ENCODE measurements at places on chromosomes 4 and X. TPM values are rescaled to one million over a fixed set of nuclear protein-coding genes. Genes with fewer than 3 reads are reported as not detected.

SYTL4 gene
- 14.4 TPM for total RNA-seq

NUP62CL gene
- 0.96 TPM for total RNA-seq

YY2 gene
- total RNA-seq, result 2.2 TPM

TAF7L gene
- total RNA-seq, result not detected

POF1B gene
- 0.33 TPM for total RNA-seq

TRIM61 gene
- total RNA-seq, result 0.94 TPM

AKAP4 gene
- total RNA-seq, result not detected

VSIG1 gene
- total RNA-seq, result not detected

PCDH19 gene
- total RNA-seq, result 4.2 TPM

CXorf58 gene
- total RNA-seq, result not detected

GRCh38 chrX:140967036-140967435, 35.4 kb upstream of the SPANXB1 start:
- H3K4me1 ChIP-seq, result no peaks in the 10 kb centered on the region
- no peak overlapping the region for H3K27ac ChIP-seq
- H3K36me3 ChIP-seq, result no peaks in the 10 kb centered on the region
- no peak for DNase-seq

GRCh38 chr4:74772783-74773182, 21.5 kb downstream of the BTC start:
- no peak overlapping the region for H3K27ac ChIP-seq
- no peaks in the 10 kb centered on the region for H3K36me3 ChIP-seq
- H3K4me1 ChIP-seq, result peaks cover 6% of the 10 kb centered on the region
- no peaks in the 10 kb centered on the region for H3K27me3 ChIP-seq
- DNase-seq, result no peak

DNA sequence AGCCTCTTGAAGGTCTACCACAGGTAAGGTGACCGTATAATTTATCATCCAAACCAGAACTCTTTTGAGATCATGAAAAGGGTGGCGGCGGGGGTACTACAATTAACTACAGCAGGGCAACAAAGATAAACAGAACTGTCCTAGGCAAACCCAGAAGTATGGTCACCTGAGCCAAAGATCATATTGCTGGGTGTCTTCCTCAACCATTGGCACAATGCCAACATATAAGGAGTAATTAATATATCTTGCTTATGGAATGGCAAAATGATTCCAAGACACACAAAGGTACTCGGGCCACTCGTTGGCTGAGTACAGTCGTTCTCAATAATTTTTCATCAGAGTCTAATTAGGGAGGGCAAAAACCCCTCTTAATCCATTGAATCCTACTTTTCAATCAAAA, 273.3 kb downstream of the QDPR start:
- no peaks in the 10 kb centered on the region for H3K4me1 ChIP-seq
- no peak overlapping the region for H3K4me3 ChIP-seq
- H3K36me3 ChIP-seq, result no peaks in the 10 kb centered on the region
- H3K27me3 ChIP-seq, result no peaks in the 10 kb centered on the region

DNA sequence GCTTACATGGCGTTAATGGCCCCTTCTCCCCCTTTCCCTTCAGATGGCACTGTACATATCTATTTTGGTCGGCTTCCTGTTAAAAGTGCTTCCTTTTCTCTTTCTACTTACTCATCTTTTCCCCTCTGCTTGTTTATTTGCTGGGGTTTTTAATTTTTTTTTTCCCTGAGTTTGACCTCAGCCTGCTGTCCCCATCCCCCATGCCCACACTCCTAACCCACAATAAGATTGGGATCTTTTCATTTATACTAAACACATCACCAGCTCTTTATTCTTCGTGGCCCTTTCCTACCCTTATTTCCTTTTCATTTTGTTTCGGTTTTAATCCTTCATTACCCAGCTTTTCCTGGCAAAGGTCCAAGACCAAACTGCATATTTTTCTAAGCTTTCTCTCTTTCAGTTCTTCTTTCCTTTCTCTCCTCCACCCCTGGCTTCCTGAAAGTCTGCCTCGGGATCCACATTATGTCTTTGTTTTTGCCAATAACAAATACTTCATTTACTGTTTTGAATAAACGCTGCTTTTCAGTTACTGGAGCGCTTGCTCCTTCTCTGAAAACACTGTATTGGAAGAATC, 152.0 kb upstream of the USP9X start:
- H3K4me3 ChIP-seq, result peak overlapping the region; percentile 59
- no peaks in the 10 kb centered on the region for H3K4me1 ChIP-seq
- DNase-seq, result no peak
- H3K27ac ChIP-seq, result no peak overlapping the region

- no peak for DNase-seq
- no peaks in the 10 kb centered on the region for H3K27me3 ChIP-seq
- H3K4me1 ChIP-seq, result peaks cover 3% of the 10 kb centered on the region
Measured at GRCh38 chrX:122119361-122119760, 1064.7 kb upstream of the GRIA3 start.

- no peaks in the 10 kb centered on the region for H3K36me3 ChIP-seq
- no peak for DNase-seq
- no peak overlapping the region for H3K4me3 ChIP-seq
- peaks cover 2% of the 10 kb centered on the region for H3K27me3 ChIP-seq
- no peaks in the 10 kb centered on the region for H3K4me1 ChIP-seq
Measured at GRCh38 chr4:16860516-16860915, 37.9 kb downstream of the LDB2 start.

GRCh38 chrX:39900777-39901170, 197.0 kb downstream of the BCOR start:
- peaks cover 3% of the 10 kb centered on the region for H3K4me1 ChIP-seq
- no peak overlapping the region for H3K4me3 ChIP-seq
- no peaks in the 10 kb centered on the region for H3K27me3 ChIP-seq

DNA sequence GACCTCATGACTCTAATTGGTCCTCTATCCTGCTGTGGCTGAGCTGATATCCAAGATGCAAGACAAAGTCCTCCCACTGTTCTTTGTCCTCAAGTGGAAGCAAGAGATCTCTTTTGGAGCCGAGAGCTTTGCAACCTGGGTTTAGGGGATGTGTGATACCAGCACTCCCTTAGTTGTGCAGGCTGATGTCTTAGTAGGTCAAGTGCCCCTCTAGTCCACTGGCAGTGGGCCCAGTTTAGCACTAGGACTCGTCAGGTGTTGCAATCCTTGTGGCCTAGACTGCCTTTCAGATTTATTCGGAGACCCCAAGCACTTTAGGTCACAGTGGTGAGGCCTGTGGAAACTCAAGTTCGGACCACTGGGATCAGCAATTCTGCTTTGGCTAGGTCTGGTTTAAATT, 64.0 kb downstream of the GPRASP3 start:
- no peak for DNase-seq
- H3K27me3 ChIP-seq, result no peaks in the 10 kb centered on the region
- H3K36me3 ChIP-seq, result no peaks in the 10 kb centered on the region
- no peak overlapping the region for H3K4me3 ChIP-seq
- no peak overlapping the region for H3K27ac ChIP-seq

DNA sequence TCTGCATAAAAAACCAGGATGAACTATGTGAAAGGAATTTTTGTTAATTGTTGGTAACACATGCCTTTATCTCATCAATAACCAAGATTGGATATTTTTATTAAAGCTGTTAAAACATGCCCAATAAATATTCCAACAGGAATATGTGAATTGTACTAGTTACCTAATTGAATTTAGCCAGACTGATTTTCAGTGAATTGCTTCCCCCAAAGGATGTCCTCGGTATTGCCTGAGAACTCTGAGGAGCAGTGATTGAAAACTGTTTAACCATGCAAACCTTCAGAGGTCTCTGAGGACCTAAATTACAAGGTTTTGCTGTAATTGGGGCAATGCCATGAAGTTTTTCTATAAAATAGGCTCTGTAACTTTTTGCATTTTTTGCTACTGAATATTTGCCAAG, 66.6 kb downstream of the BLTP1 start:
- H3K4me1 ChIP-seq, result no peaks in the 10 kb centered on the region
- no peaks in the 10 kb centered on the region for H3K27me3 ChIP-seq
- H3K36me3 ChIP-seq, result peaks cover 3% of the 10 kb centered on the region
- DNase-seq, result no peak

- H3K36me3 ChIP-seq, result no peaks in the 10 kb centered on the region
- H3K27me3 ChIP-seq, result no peaks in the 10 kb centered on the region
- no peak overlapping the region for H3K27ac ChIP-seq
Measured at GRCh38 chr4:126775485-126776106, 857.2 kb upstream of the INTU start.

DNA sequence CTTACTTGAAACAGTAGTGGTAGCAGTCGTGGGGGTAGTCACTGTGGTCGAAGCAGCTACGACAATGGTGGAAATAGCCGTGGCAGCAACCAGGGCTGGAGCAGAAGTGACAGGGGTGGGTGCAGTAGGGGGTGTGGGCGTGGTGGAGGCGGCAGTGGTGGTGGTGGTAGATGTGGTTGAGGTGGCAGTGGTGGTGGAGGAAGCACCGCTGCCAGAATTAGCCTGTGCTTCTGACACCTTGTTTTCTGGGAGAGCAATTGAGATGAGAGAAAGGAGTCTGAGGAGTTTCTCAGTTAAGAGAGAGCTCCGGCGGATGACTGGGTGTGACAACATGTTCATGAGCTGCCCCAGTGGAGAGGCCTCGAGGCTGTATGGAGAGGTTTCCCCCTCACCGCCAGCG, 113.5 kb upstream of the HSD17B10 start:
- no peak overlapping the region for H3K27ac ChIP-seq
- H3K4me3 ChIP-seq, result no peak overlapping the region
- DNase-seq, result no peak
- no peaks in the 10 kb centered on the region for H3K4me1 ChIP-seq

DNA sequence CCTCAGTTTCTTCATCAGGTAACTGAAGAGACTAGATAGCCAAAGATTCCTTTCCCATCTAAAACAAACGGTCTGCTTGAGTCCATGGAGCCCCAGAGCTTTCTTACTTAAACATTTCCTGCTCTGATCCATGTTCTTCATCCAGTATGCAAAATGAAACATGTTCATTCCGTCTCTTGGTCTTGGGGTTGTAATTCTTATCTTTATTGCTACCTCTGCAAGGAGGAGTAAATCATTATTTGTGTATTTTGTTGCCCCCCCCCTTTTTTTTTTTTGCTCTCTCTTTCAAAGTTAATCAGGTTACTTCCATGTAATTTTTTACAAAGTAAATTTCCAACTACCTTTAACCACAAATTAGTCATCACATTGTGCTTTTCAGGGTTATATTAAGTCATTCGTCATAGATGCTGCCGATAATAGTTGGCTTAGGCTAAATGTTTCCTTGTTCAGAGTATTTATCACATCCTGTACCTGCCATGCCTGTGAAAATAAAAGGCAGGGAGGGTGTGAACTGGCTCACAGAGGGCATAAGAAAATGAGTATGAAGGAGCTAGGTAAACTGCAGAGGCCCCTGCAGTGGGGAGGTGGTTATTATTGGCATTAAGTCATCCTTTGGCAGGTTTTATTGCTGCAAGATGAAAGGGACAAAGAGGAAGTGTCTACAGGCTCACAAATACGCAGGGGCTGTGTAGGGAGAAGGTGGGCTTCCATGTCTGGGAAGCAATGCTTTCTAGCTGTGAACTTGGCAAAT, 76.7 kb upstream of the HS3ST1 start:
- H3K36me3 ChIP-seq, result no peaks in the 10 kb centered on the region
- H3K27ac ChIP-seq, result no peak overlapping the region
- no peaks in the 10 kb centered on the region for H3K4me1 ChIP-seq
- H3K4me3 ChIP-seq, result no peak overlapping the region
- no peak for DNase-seq
- H3K27me3 ChIP-seq, result no peaks in the 10 kb centered on the region

GRCh38 chr4:89056953-89057398, at the start of gene FAM13A:
FAM13A (minus strand) TSS chr4:89057185; CDS start chr4:89056964, 221 bp downstream.
- H3K27ac ChIP-seq, result no peak within 1 kb of the TSS
- peak; percentile 87 for DNase-seq
- H3K4me1 ChIP-seq, result no peaks in the 10 kb centered on the region
- peak within 1 kb of the TSS; percentile 99 for H3K4me3 ChIP-seq
- no peaks in the 10 kb centered on the region for H3K36me3 ChIP-seq
- H3K27me3 ChIP-seq, result no peaks in the 10 kb centered on the region

DNA sequence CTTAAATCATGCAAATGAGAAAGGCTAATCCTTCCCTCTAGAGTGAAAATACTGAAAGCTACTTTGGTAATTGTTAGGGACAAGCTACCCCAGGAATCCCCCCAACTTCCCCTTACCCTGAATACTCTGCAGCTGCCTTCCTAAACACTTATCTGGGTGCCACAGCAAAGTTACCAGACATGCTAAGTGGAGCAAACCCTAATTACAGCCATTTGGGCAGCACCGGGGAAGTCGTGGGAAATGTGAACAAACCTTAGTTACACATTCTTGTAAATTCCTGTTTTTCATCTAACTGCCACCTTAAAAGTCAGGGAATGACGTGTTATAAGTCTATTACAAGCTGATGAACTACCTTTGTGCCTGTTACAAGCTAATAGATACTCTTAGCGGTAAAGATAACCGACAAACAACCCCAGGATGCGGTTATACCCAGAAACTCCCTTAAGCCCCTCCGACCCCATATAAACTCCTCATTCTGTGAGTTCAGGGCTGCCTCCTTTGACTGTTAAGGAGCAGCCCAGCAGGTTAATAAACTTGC, 66.0 kb upstream of the PLAC8 start:
- no peak for DNase-seq
- H3K27ac ChIP-seq, result no peak overlapping the region
- H3K4me1 ChIP-seq, result no peaks in the 10 kb centered on the region
- H3K36me3 ChIP-seq, result no peaks in the 10 kb centered on the region
- no peak overlapping the region for H3K4me3 ChIP-seq
- H3K27me3 ChIP-seq, result no peaks in the 10 kb centered on the region

DNA sequence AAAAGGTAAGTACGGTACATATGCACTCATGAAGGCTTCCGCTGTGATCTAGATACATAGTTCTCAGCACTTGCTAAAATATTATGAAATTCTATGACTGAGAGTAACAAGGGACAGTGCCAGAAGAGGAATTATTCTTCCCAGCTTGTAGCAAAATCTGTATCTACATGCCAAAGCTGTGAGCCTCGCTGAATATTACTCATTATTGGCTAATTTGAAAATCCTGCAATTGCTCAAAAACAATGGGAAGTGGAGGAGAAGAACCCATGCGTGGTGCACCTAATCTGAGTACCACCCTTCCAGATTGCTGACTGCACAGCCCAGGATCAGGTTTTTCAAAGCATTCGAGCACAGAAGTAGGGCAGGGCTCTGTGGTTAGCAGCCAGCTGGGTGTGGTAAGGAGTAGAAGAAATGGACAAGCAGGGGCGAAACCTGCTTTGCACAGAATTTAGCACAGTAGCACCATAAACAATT, 17.4 kb upstream of the PDCL2 start:
- no peak for DNase-seq
- H3K36me3 ChIP-seq, result no peaks in the 10 kb centered on the region
- H3K4me1 ChIP-seq, result no peaks in the 10 kb centered on the region
- no peaks in the 10 kb centered on the region for H3K27me3 ChIP-seq

DNA sequence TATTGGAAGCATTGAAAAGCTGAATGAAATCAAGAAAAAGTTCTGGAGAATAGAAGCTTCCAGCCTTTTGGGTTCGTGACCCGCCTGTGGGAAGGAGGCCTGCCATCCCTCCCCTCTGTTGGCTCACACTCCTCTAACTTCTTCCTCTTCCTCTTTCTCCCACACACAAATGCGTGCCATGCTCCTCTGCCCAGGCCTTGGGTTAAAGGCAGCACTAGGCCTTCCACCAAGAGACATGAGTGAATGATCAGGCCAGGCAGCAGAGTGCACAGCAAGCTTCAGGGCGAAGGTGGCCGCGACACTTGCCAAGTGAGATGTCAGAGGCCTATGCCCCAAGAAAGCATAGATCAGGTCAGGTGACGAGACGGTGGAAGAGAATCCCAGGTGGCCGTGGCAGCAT, 38.4 kb downstream of the FAM193A start:
- no peaks in the 10 kb centered on the region for H3K4me1 ChIP-seq
- H3K27ac ChIP-seq, result no peak overlapping the region
- H3K4me3 ChIP-seq, result no peak overlapping the region
- no peaks in the 10 kb centered on the region for H3K36me3 ChIP-seq

GRCh38 chrX:121336831-121337421, 289.5 kb downstream of the GLUD2 start:
- no peaks in the 10 kb centered on the region for H3K36me3 ChIP-seq
- no peaks in the 10 kb centered on the region for H3K4me1 ChIP-seq
- H3K27ac ChIP-seq, result no peak overlapping the region
- no peak overlapping the region for H3K4me3 ChIP-seq
- H3K27me3 ChIP-seq, result no peaks in the 10 kb centered on the region
